Mucosa of descending colon (tissue), 3 donors: ENCODE measurements at places on chromosomes 3 and 15.

DNA sequence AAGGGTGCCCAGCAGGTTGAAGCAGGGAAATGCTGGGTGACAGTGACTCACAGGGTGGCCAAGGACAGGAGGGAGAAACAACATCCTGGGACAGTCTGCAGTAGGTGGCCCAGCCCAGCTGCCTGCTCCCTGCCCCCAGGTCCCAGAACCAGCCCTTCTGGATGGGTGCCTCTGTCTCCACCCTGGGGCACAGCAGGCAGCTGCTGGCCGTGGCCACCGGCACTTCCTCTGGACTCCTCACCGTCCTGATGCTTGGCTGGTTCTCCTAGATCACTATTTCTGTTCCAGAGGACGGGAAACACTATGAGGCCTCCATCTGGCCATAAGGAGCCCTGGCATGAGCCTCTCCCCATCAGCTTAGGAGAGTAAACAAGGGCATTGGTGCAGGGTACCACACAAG is 258.9 kb downstream of the XXYLT1 start:
- DNase-seq, result no peak

DNA sequence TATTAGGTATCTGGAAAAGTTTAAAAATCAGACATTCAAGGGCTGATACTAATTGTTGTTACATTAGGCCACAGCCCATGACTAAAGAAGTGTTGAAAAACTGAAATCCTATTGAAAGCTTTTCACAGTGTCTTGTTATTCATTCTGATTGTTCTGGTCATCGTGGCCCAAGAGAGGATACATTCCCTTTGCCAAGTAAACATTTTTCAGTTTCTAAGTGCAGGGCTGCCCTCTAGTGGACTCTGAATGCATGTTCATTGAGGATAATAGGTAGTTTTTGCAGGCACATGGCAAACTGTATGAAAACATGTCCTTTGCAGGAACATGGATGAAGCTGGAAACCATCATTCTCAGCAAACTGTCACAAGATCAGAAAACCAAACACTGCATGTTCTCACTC is 181.1 kb downstream of the MYRIP start:
- peak; percentile 63 for DNase-seq

DNA sequence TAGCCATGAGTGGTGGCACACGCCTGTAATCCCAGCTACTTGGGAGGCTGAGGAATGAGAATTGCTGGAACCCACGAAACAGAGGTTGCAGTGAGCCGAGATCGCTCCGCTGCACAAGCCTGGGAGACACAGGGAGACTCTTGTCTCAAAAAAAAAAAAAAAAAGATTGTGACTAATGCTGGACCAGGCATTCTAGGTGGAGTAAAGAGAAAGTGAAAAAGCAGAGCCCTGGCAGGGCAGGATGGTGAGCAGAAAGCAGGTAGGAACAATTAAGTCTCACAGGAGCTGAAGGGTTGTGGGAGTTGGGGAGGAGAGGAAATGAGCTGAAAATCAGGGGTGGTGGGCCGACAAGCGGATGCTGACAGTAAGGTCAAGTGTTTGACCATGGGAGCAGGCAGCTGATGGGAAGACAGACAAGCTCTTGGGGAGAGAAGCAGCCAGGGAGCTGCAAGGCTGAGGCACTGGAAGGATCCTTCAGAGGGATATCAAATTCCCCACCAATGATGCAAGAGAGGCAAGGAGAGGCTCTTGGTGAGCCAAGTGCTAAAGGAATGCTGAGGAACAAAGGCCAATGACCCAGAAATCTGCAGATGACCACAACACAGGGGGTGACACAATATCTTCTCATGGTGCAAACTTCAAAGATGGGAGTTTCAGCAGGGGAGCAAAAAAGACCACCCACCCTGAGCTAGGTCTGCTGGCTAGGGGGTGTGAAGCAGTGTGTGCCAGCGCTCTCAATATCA is 251.1 kb downstream of the ULK4 start:
- DNase-seq, result no peak

GRCh38 chr3:172181932-172182586 is 142.7 kb downstream of the FNDC3B start:
- no peak for DNase-seq

DNA sequence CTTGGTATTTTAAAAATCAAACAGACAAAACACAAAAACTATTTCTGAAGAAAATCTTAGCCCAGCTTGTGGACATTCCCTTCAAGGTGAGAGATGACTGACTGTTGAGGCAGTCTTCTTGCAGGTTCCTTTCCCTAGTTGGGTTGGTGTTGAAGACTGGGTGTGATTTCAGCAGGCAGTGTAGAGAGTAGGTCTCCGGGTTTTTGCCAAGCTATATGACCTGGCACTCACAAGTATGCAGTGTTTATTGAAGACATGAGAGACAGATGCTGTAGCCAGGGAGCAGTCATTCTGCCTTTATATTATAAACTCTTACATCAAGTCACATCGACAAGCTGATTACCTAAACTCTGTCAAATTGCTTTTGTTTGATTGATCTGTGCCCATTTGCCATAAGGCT is 17.5 kb downstream of the SENP8 start:
- no peak for DNase-seq

DNA sequence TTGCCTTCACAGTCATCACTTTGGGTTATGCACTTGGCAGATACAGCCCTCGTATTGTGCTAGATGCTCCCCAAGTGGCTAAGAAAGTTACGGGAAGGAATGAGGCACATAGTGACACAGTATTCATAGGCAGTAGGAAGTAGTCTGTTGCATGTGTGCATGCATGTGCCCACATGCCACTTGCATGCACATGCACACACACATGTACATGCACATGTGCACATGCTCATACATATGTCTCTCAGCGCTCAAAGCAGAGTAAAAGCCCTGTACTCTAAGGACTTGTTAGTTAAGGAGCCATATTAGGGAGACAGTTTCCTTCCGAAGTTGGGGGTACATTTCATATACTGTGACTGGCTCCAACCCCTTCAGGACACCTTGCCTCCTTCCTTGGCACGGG is 128.9 kb downstream of the CHCHD6 start:
- no peak for DNase-seq
